CD4-positive, alpha-beta T cell treated with Interleukin-15 for 4 hours (primary cell): ENCODE measurements at places on chromosomes 4 and X.

DNA sequence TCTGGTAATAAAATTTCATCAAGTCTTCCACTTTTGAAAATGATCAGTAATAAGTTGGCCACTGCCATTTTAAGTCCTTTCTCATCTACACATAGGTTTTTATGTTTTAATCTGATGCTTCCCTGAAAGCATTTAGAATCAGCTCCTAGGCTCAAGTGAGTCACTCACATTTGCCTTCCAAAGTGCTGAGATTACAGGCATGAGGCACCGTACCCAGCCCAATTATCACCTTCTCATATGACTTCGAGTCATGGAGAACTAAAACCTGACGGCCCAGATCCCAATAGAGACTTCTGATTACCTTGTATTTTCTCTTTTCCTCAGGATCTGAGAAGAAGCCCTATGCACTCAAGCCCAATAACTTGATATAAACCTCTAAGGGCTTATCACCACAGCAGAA, 140.8 kb downstream of the OPHN1 start:
- DNase-seq: no peak

DNA sequence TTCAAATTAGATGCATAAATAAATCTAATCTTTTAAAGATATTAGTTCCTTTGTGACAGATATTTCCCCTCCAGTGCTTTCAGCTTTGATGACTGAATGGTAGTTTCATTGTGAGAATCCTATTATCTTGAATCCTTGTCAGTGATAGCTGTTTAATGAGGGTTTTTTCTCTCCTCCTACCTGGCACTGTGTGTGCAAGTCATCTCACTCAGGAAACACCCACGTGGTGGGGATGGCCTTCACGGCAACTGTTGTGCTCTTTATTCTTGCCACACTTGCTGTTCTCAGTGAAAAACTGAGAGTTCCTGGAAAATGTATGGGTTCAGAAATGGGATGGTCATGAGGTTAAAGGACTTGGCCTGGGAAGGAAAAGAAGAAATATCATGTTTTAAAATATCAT, 129.9 kb downstream of the SPRY1 start:
- no peak for DNase-seq

- peak; percentile 73 for DNase-seq
These were observed 94.3 kb downstream of the DDIT4L start for GRCh38 chr4:100095729-100096595.

DNA sequence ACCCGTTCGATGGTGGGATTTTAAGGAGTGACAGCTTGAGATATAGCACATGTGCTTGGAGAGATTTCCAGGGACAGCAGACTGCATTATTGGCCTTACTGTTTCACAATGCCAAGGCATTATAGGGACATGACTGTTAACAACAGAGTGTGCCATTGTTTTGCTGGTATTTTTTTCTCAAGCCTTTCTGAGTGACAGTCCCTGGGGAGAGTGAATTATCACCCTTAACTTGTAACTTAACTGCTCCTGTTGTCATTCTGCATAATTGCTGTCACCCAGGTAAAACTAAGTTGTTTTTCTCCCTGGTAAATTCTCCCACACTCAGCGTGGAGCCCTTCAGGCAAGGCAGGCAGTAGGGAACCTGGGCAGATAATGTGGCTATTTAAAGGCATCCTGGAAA, 989.2 kb upstream of the LCORL start:
- no peak for DNase-seq

DNA sequence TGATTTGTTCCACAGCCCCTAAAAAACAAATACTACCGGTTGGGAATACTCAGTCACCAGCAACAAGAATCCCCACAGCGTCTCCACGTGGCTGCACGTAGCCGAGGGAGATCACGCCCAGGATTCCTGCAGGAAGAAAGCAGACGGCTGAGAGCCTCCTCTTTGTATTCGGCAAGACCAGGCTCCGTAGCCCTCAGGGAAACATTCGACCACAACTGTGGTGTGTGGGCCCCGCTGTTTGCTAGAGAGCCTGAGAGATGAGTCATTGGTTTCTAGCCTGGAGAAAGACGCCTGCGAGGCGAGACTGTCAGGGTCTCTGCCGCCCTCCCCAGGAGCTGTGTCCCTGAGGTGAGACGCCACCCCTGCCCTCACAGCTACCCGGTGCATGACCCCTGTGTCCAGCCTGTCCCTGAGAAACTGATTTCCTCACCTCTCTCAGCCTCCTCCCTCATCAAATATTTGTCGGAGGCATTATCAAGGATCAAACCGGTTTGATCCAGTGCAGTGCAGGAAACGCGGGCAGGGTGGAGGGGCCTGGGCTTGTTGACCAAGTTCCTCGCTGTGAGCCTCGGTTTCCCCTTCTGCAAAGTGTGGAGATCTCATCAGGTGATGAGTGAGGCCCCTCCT, 4.7 kb upstream of the S100P start:
- peak; percentile 78 for DNase-seq

DNA sequence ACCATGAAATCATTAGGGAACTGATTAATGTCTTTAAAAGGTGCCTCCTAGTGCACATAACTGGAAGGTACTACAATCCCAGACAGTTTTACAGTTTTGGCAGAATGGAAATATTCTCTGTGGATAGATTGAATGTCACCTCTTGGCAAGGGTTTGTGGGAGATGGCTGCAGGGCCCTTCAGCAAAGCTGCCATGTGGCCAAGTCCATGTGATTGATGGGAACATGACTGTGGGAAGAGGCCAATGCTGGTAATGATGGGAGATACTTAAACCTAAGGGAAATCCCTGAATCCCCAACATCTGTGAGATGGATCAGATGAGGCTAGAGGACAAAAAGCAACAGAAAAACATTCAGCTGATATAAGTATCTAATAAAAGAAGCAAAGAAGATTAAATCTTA, 493.7 kb downstream of the MAGEE1 start:
- no peak for DNase-seq

DNA sequence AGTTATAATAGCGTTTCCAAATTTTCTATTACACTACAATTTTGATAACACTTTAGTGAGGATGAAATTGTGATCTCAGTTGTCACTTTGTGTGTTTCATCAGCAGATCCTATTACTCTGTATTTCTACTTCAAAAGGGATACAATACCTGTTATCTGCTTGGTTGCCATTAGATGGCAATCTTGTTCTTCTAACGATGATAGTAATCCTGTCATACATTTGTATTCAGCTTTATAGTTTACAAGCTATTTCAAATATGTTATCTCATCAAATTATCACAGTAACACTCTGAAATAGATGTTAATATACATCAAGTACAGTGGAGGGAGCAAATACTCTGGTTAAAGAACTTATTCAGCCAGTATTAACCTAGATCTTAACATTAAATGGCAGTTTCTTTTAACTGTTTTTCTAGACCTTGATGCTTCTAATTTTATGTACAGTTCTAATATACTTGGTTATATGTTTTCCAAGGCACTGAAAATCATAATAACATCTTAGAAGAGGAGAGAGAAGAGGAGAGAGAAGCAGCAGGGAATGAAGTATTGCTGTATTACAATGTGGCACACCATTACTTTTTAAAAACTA, 292.0 kb downstream of the CCSER1 start:
- no peak for DNase-seq

GRCh38 chr4:110963662-110964280, 340.9 kb upstream of the PITX2 start:
- no peak for DNase-seq

DNA sequence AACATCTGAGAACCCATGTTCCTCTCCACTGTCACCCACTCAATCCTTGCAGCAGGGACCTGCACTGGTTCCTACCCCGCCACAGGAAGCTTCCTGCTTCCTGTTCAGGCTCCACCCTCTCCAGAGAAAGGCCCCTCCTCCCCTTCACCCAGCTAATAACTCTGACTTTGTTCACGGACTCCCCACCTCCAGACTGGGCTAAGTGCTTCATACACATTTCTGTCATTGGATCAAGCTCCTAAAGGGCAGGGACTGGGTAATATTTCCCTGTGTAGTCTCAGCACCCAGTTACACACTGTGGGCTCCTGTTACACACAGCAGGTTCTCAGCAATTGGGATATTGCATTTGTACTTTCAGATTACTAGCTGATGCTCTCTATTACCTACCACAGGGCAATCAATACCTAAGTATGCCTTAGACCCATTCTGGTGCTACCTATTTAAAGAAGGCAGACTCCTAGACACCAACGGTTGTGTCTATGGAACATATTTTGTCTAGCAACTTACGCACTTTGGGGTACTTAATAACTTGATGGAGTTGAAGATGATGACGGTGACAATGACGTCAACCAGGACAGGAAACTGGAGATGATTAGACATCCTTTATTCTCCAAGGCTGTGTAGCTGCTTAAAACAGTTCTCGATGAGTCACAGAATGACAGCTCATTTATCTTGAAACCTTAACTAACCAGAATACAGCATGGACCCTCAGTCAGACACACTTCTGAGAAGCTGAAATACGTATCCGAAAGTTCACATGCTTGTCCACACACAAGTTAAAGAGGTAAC, 58.1 kb downstream of the MAML3 start:
- peak; percentile 72 for DNase-seq

DNA sequence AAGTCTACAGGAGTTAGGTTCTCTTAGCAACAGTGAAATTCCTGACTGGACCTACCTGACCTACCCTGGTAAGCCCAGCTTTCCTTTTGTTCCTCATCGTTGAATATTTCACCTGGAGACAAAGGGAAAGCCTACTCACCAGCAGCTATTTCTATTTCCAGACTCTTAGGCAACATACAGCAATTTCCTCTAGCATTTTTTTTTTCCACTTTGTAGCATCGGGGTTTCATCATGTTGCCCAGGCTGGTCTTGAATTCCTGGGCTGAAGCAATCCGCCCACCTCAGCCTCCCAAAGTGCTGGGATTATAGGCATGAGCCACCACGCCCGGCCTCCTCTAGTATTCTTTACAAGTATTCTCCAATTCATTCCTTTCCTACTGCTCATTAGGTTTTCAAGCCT, 6.8 kb upstream of the S100G start:
- no peak for DNase-seq

- no peak for DNase-seq
These were observed 22.0 kb downstream of the ARHGAP24 start for GRCh38 chr4:85496933-85497332.

DNA sequence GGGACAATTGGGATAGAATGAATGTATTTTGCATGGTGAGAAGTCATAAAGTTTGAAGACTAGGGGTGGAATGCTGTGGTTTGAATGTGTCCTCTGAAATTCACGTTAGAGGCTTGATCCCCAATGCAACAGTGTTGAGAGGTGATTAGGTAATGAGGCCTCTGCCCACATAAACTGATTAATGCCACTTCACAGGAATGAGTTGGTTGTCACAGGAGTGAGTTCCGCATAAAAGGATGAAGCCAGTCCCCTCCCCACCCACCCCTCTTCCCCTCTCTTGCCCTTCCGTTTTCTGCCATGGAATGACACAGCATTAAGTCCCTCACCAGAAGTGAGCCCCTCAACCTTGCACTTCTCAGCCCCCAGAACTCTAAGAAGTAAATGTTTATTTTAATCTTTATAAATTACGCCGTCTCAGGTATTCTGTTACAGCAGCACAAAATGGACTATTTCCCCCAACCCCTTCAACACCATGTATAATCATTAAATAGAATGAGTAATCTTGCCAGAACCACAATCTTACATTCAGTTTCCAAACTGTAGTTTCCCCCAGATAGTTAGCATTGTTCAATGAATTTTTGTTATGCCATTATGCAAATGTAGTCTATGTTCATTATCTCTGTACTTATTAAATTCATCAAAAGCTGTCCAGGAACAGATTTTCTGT, 5.5 kb upstream of the MMAA start:
- no peak for DNase-seq

GRCh38 chr4:174281182-174281737, 2.2 kb downstream of the FBXO8 start:
- no peak for DNase-seq

DNA sequence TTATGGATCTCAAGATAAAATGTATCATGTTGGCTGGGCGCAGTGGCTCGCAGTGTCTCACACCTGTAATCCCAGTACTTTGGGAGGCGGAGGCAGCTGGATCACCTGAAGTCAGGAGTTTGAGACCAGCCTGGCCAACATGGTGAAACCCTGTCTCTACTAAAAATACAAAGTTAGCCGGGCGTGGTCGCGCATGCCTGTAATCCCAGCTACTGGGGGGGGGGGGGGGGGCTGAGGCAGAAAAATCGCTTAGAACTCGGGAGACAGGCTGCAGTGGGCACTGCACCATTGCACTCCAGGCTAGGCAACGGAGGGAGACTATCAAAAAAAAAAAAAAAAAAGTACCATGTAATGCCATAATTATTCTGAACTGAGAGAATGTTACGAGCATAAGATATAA, 2.1 kb downstream of the RBMX start:
- DNase-seq: no peak

DNA sequence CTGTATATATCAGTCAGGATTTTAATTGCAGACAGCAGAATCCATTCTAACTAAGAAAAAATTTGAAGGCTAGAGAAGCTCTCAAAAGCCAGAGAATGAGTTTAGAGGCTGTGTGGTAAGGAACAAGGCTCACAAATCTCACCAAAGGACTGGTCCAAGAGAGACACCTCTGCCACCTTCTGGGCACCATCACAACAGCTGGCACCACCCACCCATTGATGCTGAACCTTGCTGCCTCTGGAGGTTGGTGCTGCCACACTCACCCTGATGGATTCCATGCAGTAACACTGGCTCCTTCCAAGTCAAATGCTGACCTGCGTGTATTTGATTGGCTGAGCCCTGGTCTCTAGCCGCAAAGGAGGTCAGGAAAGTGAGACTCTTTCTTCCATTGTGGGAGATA, 100.8 kb downstream of the BEND2 start:
- no peak for DNase-seq

- DNase-seq: peak; percentile 0
These were observed 11.9 kb downstream of the AR start for GRCh38 chrX:67555578-67556203.

DNA sequence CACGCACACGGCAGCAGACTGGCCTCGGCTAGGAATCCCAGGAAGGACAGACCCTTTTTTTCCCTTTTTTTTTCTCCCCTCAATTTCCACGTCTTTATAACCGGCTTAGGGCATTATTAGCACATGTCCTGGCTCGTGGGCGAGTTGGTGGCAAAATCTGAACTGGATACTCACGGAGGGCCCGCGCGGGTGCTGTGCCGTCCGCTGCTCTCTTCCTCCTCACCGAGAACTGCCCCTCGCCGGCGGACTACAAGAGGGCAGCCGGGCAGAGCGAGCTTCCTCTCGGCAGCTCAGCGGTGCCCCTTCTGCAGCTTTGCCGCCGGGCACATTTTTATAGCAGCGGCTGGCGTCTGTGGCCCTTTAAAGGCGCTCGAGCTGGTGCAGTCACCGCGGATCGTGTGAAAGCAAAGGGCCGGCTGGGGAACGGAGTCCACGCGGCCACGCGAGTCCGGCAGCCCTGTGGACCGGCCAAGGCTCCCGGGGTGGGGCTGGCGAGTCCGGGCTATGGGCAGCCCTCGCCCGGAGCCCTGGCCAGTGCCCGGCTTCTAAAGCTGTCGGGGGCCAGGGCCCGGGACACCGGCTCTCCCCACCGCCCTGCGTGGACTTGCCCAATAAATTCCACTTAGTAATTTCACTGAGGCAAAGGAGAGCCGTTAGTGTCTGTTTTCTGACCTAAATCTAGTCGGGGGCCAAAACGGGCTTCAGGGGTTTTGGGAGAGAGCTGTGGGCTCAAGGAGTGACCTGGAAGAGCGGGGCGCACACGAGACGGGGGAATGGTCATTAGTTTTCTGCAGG, 1.3 kb upstream of the CITED1 start:
- DNase-seq: peak; percentile 12

GRCh38 chr4:5812506-5813229, 80.2 kb downstream of the CRMP1 start:
- DNase-seq: peak; percentile 37
